ENCODE measurements at places on chromosomes 6 and 20.

- DNase-seq = no peak
Measured at GRCh38 chr6:145032562-145033145, 702.7 kb downstream of the EPM2A start.

- DNase-seq = no peak
Measured at GRCh38 chr6:151239603-151240035, at the start of gene AKAP12. AKAP12 (plus strand) TSS chr6:151239967; CDS start chr6:151240563, 596 bp downstream.

DNA sequence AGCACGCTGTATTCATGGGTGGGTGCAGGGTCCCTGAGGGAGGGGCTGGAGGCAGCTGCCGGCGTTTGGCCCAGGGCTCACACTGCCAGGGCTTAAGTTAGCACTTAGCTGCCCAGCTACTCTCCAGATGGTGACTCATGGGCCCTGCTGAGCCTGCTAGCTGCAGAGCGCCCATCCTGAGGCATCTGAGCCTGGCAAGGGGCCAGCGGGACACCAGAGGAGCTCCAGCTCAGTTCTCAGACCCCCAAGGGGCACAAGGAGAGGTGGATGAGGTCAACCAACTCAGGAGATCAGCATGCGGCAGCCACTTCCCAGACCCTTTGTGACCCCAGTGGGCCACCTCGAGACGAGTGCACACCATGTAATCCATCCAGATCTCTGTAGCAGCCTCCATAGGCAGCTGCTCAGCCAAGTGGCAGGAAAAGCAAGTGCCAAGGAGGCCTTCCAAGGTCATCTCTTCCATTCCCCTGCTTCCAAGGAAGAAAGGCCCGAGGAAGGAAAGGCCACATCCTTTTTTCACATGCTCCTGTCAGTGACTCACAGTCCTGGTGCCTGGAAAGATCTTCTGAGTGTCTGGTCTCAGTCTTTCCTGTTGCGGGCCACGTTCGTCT, 35.3 kb downstream of the FOXP4 start:
- peak; percentile 7 for DNase-seq

GRCh38 chr20:16537918-16538317, 35.3 kb downstream of the KIF16B start:
- DNase-seq = no peak

DNA sequence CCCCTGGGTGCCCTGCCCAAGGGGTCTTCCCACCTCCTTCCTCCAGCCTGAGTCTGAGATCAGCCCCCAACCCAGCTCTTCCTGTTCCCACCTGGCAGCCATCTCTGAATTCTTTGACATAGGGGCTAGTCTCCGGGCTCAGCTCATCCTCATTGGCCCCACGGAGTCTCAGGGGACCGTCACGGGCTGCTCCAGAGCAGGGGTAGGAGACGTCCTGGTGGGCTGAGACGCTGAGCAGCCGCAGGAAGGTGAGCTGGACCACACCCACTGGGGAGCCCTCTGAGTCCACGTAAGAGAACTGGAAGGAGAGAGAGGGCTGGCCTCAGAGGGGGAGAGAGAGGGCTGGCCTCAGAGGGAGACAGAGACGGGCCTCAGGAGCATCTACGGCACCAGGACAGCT, 28.1 kb downstream of the COL11A2 start:
- no peak for DNase-seq

DNA sequence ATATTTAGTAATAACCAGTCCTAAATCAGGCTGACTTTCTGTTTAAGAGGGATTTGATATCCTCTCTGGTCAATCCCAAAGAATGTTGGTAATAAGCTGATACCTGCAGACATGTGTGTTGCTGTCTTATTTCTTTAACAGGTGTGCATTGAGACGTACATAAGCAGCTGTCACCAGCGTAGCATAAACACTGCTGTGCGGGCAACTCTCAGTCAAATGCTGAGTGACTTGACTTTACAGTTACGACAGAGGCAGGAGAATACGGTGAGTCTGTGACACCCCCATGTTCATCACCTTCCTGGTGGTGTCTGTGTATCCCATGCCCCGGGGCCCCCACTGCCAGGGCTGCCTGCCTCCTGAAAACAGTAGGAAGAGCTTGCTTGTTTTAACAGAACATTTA, 20.1 kb upstream of the PBOV1 start:
- DNase-seq = no peak

DNA sequence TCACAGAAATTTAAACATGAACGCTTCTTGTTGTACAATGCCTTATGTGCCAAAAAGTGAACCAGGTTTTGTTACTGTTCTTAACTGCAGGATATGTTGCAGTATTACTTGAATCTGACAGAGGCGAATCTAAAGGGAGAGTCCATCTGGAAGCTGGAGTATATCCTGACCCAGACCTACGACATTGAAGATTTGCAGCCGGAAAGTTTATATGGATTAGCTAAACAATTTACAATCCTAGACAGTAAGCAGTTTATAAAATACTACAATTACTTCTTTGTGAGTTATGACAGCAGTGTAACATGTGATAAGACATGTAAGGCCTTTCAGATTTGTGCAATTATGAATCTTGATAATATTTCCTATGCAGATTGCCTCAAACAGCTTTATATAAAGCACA, 19.9 kb downstream of the SMPDL3A start:
- DNase-seq = no peak

DNA sequence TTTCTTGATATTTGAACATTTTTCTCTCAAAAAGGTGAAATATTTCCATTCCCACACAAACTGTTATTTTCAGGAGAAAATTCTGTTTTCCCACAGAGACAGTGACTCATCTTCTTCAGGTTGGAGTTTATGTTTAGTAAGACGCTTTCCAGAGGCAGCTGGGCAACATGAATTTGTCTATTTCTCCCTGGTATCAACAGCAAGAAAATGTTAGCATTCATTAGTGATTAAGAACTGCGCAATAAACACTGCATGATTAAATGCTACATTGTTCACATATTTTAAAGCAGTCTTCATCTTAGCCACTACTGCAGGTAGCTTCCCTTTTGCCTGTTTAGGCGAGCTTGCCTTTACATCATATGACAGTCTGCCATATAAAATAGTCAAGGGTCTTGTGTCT, 295.7 kb downstream of the C6orf118 start:
- DNase-seq = no peak

- DNase-seq = no peak
Measured at GRCh38 chr6:170294298-170294730, 3.4 kb upstream of the DLL1 start.

GRCh38 chr6:1230689-1231605, 81.0 kb upstream of the FOXQ1 start:
- no peak for DNase-seq

- DNase-seq = peak; percentile 9
Measured at GRCh38 chr6:26536571-26537159, 1.5 kb upstream of the HMGN4 start.

GRCh38 chr20:10270630-10271029, 52.0 kb downstream of the SNAP25 start:
- no peak for DNase-seq

GRCh38 chr6:31727717-31728671, 1.1 kb downstream of the DDAH2 start:
- DNase-seq = no peak

- DNase-seq = no peak
Measured at GRCh38 chr20:32539026-32539816, 45.9 kb downstream of the NOL4L start.

GRCh38 chr6:167000759-167001158, 1.6 kb downstream of the CEP43 start:
- no peak for DNase-seq

DNA sequence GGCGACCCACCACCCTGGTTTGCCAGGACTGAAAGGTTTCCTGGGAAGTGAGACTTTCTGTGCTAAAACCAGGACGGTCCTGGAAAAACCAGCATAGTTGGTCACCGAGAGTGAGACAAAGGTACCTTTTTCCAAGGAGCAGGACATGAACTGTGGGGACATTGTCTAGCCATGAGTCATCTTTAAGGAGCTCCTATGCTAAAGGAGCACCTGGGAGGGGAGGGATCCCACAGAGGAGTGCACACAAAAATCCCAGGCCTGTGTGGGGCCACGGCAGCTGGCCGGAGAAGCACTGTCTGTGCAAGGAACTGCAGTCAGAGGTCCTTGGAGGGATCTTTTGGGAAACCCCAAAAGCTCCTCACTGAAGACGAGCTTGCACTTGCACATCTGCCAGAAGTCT, 109.1 kb upstream of the PLEKHG1 start:
- no peak for DNase-seq

DNA sequence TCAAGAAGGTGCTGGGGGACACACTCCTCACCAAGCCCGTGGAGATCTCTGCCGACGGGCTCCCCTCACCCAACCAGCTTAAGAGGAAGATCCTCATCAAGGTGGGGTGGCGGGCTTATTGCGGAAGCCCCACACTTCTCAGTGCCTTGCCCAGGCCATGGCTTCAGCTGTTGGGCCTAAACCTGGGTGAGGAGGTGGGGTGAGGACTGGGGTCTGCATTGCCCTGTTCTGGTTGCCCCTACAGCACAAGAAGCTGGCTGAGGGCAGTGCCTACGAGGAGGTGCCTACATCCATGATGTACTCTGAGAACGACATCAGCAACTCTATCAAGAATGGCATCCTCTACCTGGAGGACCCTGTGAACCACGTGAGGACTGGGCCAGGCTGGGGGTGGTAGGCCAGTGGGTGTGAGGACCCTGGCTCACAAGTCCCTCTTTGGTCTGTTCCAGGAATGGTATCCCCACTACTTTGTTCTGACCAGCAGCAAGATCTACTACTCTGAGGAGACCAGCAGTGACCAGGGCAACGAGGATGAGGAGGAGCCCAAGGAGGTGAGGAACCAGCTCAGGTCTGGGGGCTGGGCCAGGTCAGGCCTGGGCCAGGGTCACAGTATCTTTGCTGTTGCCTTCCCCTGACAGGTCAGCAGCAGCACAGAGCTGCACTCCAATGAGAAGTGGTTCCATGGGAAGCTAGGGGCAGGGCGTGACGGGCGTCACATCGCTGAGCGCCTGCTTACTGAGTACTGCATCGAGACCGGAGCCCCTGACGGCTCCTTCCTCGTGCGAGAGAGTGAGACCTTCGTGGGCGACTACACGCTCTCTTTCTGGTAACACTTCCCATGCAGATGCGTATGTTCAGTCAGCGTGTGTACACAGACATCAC, 27.9 kb downstream of the PLCG1 start:
- no peak for DNase-seq

GRCh38 chr6:148817689-148818088, 70.9 kb downstream of the UST start:
- peak; percentile 83 for DNase-seq

GRCh38 chr6:160667639-160668481, 3.8 kb upstream of the LPA start:
- no peak for DNase-seq

DNA sequence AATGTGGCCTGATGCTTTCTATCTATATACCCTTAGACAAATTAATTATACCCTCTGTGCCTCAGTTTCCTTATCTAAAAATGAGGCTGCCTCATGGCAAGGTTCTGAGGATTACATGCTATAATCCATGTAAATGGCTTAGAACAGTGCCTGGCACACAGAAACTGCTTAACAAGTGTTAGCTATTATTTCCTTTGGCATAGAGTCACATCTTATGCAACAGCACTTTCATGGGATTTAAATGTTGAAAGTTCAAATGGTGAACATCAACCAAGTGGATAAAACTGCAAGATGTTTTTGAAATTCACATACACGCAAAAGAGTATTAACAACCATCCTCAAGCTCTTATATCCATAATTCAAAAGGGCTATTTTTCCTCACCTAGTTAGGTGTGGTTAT, 202.8 kb upstream of the JAG1 start:
- no peak for DNase-seq

DNA sequence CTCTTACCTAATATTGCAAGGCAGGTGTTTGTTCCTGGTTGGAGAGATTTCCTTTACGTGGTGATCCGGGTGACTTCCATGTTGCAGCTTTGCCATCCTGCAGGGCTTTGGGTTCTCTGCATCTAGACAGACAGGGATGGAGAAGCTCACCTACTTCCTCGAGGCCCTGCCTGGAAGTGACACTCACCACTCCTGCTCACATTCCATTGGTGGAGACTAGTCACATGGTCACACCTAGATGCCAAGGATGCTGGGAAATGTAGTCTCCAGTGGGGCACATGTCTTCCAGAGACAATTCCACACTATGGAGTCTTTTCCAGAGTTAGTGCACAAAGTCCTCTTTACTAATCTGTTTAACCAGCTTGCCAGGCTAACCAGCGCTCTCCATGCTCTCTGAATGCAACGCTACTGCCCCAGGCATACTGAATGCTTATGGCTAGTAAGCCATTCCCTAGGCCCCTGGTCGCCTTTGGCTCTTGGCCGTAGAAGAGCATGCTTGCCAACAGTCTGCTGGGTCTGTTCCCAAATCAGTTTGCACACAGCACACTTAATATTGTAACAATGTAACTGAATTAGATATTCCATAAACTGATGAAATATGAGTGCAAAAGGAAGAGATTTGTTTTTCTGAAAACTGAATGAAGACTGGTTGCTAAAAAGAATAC, 6.7 kb upstream of the KCNK15 start:
- DNase-seq = no peak

DNA sequence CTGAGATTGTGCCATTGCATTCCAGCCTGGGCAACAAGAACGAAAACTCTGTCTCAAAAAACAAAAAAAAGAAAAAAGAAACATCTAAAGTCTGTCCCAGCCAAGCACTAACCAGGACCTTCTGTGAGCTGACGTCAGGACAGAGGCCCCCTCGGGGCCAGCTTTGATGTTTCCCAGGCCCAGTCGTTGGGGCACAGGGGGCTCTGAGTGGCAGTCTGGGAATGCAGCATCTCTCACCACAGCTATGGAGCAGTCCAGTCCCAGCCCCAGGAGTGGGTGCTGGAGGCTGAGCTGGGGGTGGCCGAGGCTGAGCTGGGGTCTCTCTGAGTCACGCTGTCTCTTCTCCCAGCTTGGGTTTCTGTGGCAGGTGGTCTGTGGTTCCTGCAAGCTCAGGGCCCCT, 46.0 kb upstream of the SRF start:
- no peak for DNase-seq
